ENCODE measurements at places on chromosomes 7 and 10. TPM values are rescaled to one million over a fixed set of nuclear protein-coding genes. Genes with fewer than 3 reads are reported as not detected.

- peak overlapping the region; percentile 96 for H3K27ac ChIP-seq
- peak overlapping the region; percentile 95 for H3K4me3 ChIP-seq
- H3K36me3 ChIP-seq = peaks cover 88% of the 10 kb centered on the region
- DNase-seq = no peak
- H3K4me1 ChIP-seq = peaks cover 41% of the 10 kb centered on the region
Measured at GRCh38 chr7:24401628-24402593, 117.9 kb downstream of the NPY start.

DNA sequence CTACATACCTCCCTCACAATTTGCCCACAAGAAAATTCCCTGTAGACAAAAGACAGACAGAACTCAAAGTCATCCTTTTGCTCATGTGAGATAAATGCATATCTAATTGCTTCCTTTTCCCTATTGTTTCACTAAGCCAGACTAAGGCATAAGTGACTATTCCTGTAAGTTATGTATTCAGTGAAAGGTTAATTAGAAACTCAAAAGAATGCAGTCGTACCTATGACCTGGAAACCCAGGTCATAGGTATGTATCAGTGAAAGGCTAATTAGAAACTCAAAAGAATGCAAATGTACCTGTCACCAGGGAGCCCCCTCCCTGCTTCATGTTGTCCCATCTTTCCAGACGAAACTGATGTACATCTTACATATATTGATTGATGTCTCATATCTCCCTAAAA, 10.3 kb upstream of the GARS1 start:
- H3K4me3 ChIP-seq = peak overlapping the region; percentile 13
- peaks cover 28% of the 10 kb centered on the region for H3K27me3 ChIP-seq
- no peak for DNase-seq
- no peak overlapping the region for H3K27ac ChIP-seq

GRCh38 chr7:6648066-6648814, 11.1 kb downstream of the ZNF316 start:
- H3K36me3 ChIP-seq = peaks cover 5% of the 10 kb centered on the region
- H3K4me1 ChIP-seq = no peaks in the 10 kb centered on the region
- no peak overlapping the region for H3K4me3 ChIP-seq
- H3K27me3 ChIP-seq = no peaks in the 10 kb centered on the region
- no peak for DNase-seq

GRCh38 chr7:84949501-84949900, 237.4 kb downstream of the SEMA3D start:
- peaks cover 14% of the 10 kb centered on the region for H3K4me1 ChIP-seq
- H3K36me3 ChIP-seq = no peaks in the 10 kb centered on the region
- no peak overlapping the region for H3K4me3 ChIP-seq
- no peak for DNase-seq
- H3K27me3 ChIP-seq = no peaks in the 10 kb centered on the region

- peaks cover 23% of the 10 kb centered on the region for H3K36me3 ChIP-seq
- no peaks in the 10 kb centered on the region for H3K27me3 ChIP-seq
- H3K4me3 ChIP-seq = no peak overlapping the region
- no peak for DNase-seq
- peaks cover 13% of the 10 kb centered on the region for H3K4me1 ChIP-seq
Measured at GRCh38 chr10:29612657-29613056, 22.1 kb downstream of the SVIL start.

DNA sequence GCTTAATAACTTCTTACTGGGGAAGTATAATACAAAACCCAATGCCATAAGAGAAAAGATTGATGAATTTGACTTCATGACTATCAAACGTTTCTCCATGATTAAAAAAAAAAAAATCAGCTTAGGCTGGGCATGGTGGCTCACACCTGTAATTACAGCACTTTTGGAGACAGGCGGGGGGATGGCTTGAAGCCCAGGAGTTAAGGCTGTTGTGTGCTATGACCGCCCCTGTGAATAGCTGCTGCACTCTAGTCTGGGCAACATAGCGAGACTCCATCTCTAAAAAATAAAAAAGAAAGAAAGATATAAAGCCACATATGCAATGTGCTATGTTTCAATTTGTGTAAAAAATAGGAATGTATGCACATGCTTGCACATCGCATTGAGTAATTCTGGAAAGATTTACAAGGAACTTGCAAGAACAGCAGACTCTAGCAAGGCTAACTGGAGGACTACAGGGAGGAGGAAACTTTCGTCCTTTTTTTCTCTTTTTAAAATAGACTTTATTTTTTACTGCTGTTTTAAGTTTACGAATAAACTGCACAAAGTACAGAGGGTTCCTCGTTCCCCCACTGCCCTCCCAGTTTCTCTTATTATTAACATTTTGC, 10.3 kb upstream of the RARRES2 start:
- H3K36me3 ChIP-seq = no peaks in the 10 kb centered on the region
- no peak overlapping the region for H3K27ac ChIP-seq
- H3K27me3 ChIP-seq = no peaks in the 10 kb centered on the region
- no peak overlapping the region for H3K4me3 ChIP-seq
- peaks cover 2% of the 10 kb centered on the region for H3K4me1 ChIP-seq

DNA sequence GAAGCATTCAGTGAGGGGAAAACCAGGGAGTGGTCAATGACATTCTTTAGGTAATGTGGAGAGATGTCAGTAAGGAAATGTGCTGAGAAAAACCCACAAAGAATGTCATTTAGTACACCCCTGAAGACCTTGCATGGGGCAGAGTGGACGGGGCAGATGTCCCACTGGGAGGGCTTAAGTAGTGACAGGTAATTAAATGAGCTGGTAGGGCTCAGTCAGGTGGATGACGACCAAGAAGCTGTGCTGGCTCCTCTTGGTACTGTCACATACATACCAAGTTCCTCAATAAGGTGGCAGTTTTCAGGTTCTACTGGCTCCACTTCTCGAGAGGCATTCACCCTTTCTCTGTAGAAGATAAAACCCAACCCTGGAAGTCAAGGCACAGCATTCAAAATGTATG, 1.8 kb downstream of the PON3 start:
- H3K27me3 ChIP-seq = peaks cover 15% of the 10 kb centered on the region
- no peak overlapping the region for H3K4me3 ChIP-seq
- no peak for DNase-seq
- peaks cover 20% of the 10 kb centered on the region for H3K4me1 ChIP-seq
- H3K27ac ChIP-seq = no peak overlapping the region

DNA sequence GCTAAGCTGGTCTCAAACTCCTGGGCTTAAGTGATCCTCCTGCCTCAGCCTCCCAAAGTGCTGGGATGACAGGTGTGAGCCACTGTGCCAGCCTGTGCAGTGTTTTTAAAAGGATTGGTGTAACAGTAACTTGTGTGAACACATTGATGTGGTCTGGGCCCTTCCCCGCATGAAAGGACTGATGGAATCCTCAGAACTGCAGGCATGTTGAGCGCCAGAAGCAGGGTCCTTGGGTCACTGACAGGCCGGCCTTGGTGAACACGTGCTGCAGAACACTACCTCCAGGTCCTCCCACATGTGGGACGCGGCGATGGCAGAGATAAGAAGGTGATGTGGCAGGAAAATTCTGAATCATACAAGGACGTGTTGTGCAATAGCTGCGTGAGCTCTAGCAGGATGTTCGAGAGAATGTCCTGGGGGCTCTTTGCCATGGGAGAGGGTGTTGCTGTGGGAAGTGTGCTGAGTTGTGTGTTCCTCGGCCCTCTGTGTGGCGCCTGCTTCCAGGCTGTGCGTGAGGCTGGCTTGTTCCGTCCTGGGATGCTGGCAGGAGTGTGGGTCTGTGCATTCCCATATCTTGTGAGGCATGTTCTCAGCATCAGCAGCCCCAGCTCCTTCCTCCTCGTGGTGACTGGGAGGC, 68.2 kb downstream of the DNAJB6 start:
- H3K4me3 ChIP-seq = no peak overlapping the region
- H3K27me3 ChIP-seq = no peaks in the 10 kb centered on the region
- peaks cover 52% of the 10 kb centered on the region for H3K36me3 ChIP-seq
- peaks cover 22% of the 10 kb centered on the region for H3K4me1 ChIP-seq
- peak overlapping the region; percentile 89 for H3K27ac ChIP-seq

- H3K27ac ChIP-seq = no peak overlapping the region
- DNase-seq = no peak
- no peaks in the 10 kb centered on the region for H3K27me3 ChIP-seq
- no peak overlapping the region for H3K4me3 ChIP-seq
Measured at GRCh38 chr10:12543589-12543988, 194.2 kb downstream of the CAMK1D start.

- H3K4me3 ChIP-seq = no peak overlapping the region
- H3K36me3 ChIP-seq = no peaks in the 10 kb centered on the region
- peaks cover 6% of the 10 kb centered on the region for H3K27me3 ChIP-seq
- H3K27ac ChIP-seq = no peak overlapping the region
- peaks cover 35% of the 10 kb centered on the region for H3K4me1 ChIP-seq
- no peak for DNase-seq
Measured at GRCh38 chr10:79406683-79407422, 38.6 kb downstream of the ZCCHC24 start.

GRCh38 chr7:6146666-6147065, 115.5 kb downstream of the ANKRD61 start:
- no peak for DNase-seq
- H3K27ac ChIP-seq = no peak overlapping the region
- peaks cover 78% of the 10 kb centered on the region for H3K36me3 ChIP-seq
- H3K27me3 ChIP-seq = no peaks in the 10 kb centered on the region

DNA sequence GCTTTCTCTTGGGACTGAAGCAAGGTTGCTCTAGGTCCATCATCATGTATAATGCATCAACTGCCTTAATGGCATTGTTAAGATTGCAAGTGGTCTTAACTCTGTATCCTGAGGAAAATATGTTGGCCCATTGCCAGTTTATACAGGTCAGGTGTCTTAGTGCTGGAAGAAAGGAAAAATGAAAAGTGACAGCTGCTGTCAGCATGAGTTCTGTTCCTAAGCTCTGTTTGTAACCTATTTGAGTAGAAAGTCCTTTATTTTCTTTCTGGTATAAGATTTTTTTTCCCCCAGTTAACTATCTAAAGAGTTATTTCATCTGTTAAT, 127.2 kb downstream of the SRI start:
- no peak overlapping the region for H3K4me3 ChIP-seq
- no peak for DNase-seq
- peaks cover 25% of the 10 kb centered on the region for H3K4me1 ChIP-seq
- no peaks in the 10 kb centered on the region for H3K36me3 ChIP-seq
- H3K27me3 ChIP-seq = no peaks in the 10 kb centered on the region

- H3K27ac ChIP-seq = no peak overlapping the region
- H3K4me1 ChIP-seq = peaks cover 42% of the 10 kb centered on the region
- H3K36me3 ChIP-seq = peaks cover 3% of the 10 kb centered on the region
- no peak overlapping the region for H3K4me3 ChIP-seq
- no peak for DNase-seq
- peaks cover 40% of the 10 kb centered on the region for H3K27me3 ChIP-seq
Measured at GRCh38 chr7:47584536-47584895, 2.6 kb upstream of the TNS3 start.

DNA sequence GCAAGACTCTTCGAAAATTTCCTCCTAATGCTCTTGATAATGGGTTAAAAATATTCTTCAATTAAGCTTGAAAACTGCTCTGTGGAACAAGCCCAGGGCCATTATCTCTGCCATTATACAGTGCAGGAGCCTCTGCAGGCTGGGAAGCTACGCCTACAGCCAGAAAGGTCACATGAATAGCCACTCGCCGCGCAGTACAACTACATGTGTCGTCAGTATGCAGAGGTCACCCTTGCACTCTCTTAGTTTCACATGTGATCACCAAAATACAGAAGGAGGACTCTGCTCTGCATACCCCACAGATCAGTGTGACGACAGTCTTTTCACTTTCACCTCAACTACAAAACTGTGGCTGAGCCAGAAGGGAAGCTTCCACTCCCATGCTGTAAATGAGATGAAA, 141.8 kb upstream of the C1QL3 start:
- DNase-seq = no peak
- H3K4me3 ChIP-seq = no peak overlapping the region
- H3K4me1 ChIP-seq = no peaks in the 10 kb centered on the region

DNA sequence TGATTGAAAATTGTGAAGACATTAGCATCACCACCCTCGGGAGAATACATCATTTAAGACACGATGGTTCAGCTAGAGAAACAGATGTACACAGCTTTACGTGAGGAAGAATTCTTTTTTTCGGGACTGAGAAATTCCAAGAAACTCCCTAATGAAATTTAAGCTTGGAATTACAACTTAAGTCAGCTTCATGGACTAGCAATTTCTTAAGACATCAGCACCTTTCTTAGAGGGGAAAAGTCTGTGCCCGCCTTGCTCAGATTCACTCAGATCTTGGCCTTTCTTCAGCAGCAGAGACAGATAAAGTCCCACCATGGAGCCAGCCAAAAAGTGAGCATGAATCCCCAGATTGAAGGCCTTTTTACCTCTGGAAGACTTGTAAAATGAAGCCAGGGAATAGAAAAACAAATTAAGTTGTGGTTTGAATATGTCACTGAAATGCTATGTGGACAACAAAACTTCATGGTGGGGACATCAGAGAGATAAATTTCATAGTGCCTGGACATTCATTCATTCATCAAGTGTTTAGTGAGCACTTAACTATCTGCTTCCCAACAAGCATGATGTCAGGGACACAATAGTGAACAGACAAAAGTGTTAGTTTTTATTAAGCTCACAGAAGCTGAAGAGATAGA, 32.1 kb downstream of the PRKG1 start:
- DNase-seq = no peak
- peaks cover 3% of the 10 kb centered on the region for H3K4me1 ChIP-seq
- H3K4me3 ChIP-seq = no peak overlapping the region
- no peaks in the 10 kb centered on the region for H3K27me3 ChIP-seq
- no peak overlapping the region for H3K27ac ChIP-seq

DNA sequence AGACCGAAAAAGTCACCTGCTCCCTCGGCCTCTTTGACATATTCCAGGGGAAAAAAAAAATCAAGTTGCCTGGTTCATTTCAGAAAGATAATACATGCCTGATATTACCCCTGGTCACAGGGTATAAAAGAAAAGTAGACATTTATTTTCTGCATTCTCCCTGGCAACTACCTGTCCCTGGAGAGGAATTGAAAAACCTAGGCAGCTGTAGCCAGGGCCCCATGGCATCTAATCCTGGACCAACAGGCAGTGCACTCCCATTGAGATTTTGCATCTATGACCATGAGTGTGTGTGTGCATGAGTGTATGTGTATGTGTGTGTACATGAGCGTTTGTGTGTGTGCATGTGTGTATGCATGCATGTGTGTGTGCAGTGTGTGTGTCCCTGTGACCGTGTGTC, 338.2 kb upstream of the PFKP start:
- no peaks in the 10 kb centered on the region for H3K4me1 ChIP-seq
- no peak overlapping the region for H3K4me3 ChIP-seq
- H3K27me3 ChIP-seq = no peaks in the 10 kb centered on the region
- H3K27ac ChIP-seq = no peak overlapping the region
- DNase-seq = no peak

- H3K4me1 ChIP-seq = peaks cover 30% of the 10 kb centered on the region
- H3K27me3 ChIP-seq = no peaks in the 10 kb centered on the region
- no peak overlapping the region for H3K27ac ChIP-seq
- H3K36me3 ChIP-seq = peaks cover 26% of the 10 kb centered on the region
- H3K4me3 ChIP-seq = no peak overlapping the region
- no peak for DNase-seq
Measured at GRCh38 chr7:131045526-131045925, 282.1 kb upstream of the MKLN1 start.

The GCK gene
- 4.5 TPM for total RNA-seq

The VWDE gene
- 23.1 TPM for total RNA-seq

The RAMP3 gene
- 0.85 TPM for total RNA-seq

The UFSP1 gene
- total RNA-seq = 4.8 TPM

The HIF1AN gene
- 53.9 TPM for total RNA-seq

The FAM25A gene
- total RNA-seq = not detected

The TSPAN33 gene
- 39.8 TPM for total RNA-seq

The ADRB1 gene
- total RNA-seq = 0.35 TPM

The SFTPA1 gene
- 4.4 TPM for total RNA-seq

The CPED1 gene
- total RNA-seq = 0.44 TPM

The GAD2 gene
- 1.4 TPM for total RNA-seq

The AQP1 gene
- 1.1 TPM for total RNA-seq

The TWIST1 gene
- total RNA-seq = 0.37 TPM

The DNAH11 gene
- total RNA-seq = 4.2 TPM

The GSTK1 gene
- 37.7 TPM for total RNA-seq

The VAX1 gene
- total RNA-seq = not detected
